ENCODE measurements at places on chromosomes 2 and 18. TPM values are rescaled to one million over a fixed set of nuclear protein-coding genes. Genes with fewer than 3 reads are reported as not detected.

- peak; percentile 75 for DNase-seq
Observed at GRCh38 chr18:75201282-75202270, 7.4 kb downstream of the PTGR3 start.

CTLA4 gene
- total RNA-seq: not detected

EDAR gene
- total RNA-seq: not detected

NEU2 gene
- total RNA-seq: not detected

DNA sequence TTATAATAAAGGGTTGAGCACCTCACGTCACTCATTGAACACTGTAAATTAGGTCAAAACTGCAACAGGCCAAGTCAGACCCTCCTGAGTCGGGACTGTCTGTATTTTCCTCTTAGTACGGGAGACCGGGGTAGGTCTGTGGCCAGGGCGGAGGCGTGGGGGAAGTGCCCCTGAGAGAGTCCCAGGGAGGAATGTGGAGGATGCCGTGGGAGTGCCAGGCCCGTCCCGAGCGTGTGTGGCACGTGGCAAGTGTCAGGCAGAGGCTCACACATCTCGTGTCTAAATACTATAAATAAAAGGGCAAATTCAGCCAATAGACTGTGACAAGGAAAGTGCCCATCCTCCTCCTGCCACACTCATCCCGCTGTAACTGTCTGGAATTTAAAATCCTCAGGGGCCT, 6.3 kb upstream of the HDAC4 start:
- no peak for DNase-seq

DNA sequence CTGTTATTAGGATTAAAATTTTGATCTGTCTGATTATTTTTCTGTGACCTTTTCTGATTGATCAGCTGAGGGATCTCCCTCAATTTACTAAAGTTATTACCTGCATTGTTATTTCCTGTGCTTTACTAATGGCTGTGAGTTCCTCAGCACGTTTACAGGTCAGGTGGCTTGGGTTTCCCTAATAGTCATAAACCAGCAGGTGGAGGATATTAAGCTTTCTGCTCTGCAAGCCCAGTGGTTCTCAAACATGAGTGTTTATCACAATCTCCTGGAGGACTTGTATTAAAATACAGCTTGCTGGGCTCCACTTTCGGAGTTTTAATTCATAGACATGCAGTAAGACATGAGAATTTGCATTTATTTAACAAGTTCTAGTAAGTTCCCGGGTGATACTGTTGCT, 22.4 kb upstream of the UGP2 start:
- DNase-seq: peak; percentile 10

DNA sequence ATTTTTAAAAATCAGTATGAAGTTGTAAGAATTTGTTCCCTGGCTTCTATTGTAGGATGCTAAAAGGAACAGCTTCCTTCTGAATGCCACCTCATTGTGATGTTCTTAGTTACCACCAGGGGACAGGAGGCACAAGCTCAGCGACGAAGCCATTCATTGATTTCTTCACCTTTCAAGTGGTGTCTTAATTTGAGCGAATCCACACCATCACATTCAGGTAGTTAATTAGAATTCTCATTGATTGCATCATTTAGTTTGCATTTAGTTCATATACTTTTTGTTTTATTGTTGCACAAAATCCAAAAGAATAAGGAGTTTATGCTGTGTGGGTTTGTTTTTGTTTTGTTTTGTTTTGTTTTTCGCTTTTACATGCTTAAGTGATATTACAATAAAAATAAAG, 23.1 kb downstream of the CYP27C1 start:
- DNase-seq: no peak

DNA sequence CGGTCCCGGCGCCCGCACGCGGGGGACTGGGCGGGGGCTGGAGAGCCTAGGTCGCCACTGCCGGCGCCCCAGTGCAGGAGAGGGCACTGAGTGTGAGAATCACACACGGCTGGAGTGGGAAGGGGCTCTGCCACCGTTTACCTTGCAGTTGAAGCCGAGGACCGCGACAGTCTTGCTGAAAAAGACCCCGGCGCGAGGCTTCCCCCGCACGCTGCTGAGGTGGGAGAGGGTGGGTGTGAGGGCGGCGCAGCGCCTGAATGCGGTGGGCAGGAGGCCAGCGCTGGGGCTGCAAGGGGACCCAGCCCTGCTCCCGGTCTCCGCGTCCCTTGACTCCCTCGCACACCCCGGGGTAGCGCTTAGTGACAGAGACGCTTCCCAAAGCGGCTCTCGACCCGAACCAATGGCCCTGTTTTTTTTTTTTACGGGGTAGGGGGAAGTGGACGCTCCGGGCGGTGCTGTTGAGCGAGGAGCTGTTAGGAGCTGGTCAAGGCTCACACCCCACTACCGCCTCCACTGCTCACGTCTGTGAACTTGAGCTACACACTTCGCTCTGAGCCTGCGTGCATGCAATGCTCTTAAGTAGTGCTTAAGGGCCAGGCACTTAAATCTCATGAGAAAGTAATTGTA, 794 bp downstream of the NOTO start:
- DNase-seq: no peak

- no peak for DNase-seq
Observed at GRCh38 chr2:178628605-178629004, 148.3 kb downstream of the PLEKHA3 start.

Measured in body of pancreas (tissue), 4 donors.